ENCODE measurements at places on chromosomes 3 and 15. TPM values are rescaled to one million over a fixed set of nuclear protein-coding genes. Genes with fewer than 3 reads are reported as not detected.

GRCh38 chr3:9700536-9700935 is 3.1 kb upstream of the CPNE9 start:
- no peak for DNase-seq

- DNase-seq, result peak; percentile 96
Measured at GRCh38 chr3:172040078-172040980, 951 bp downstream of the FNDC3B start.

- DNase-seq, result no peak
Measured at GRCh38 chr3:123789760-123790159, 94.4 kb downstream of the MYLK start.

- peak; percentile 58 for DNase-seq
Measured at GRCh38 chr3:111802163-111802625, 56.9 kb upstream of the PHLDB2 start.

The PPP1R14D gene
- polyA plus RNA-seq, result 4.0 TPM

The DGKG gene
- 0.95 TPM for polyA plus RNA-seq
